CD4-positive, CD25-positive, alpha-beta regulatory T cell (primary cell): ENCODE measurements at places on chromosomes 3 and 15. TPM values are rescaled to one million over a fixed set of nuclear protein-coding genes. Genes with fewer than 3 reads are reported as not detected.

The RASL12 gene
- total RNA-seq = not detected

DNA sequence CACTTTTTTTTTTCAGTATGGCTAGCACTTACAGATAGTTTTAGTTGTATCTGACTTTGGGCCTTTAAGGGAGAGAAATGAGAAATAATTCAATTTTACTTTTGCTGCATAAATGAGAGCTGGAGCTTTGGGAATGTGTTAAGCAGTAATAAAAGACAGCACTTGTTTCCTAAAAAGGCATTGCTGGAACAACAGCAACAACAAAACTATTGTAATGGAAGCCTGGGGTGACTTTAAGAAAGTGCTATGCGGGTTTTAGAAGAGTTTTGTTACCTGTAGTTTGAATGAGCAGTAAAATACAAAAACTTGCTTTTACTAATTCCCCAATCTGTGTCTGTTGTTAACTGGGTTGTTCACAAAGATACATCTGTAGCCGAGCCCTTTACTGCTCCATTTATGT lies 774.0 kb upstream of the ARPP21 start:
- no peaks in the 10 kb centered on the region for H3K27me3 ChIP-seq
- no peak for DNase-seq
- H3K4me3 ChIP-seq = no peak overlapping the region
- H3K4me1 ChIP-seq = no peaks in the 10 kb centered on the region
- H3K36me3 ChIP-seq = no peaks in the 10 kb centered on the region
- H3K27ac ChIP-seq = no peak overlapping the region

The TM4SF4 gene
- total RNA-seq = not detected

GRCh38 chr3:51800750-51801125 lies 21.7 kb upstream of the IQCF6 start:
- no peaks in the 10 kb centered on the region for H3K36me3 ChIP-seq
- H3K27ac ChIP-seq = no peak overlapping the region
- no peaks in the 10 kb centered on the region for H3K4me1 ChIP-seq
- DNase-seq = no peak

DNA sequence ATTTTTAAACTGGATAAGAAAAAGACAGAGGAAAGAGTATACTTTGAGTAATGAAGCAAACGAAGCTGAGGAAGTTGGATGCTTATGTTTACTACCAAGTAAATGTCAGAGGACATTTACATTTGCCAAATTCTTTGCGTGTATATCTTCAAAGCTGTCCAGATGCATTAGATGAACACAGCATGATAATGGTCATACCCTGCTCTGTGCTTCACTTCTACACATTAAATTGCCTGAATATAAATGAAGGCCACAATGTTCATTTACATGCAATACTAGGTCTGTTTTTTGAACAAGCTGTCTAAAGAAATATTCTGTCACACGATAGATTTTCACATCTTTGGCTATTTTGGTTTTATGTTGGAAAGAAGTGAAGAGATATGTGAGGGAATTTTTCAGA lies 405.8 kb upstream of the ADAMTS9 start:
- DNase-seq = no peak
- no peaks in the 10 kb centered on the region for H3K27me3 ChIP-seq
- no peak overlapping the region for H3K4me3 ChIP-seq

The RBP2 gene
- not detected for total RNA-seq

The SCG3 gene
- not detected for total RNA-seq

GRCh38 chr3:98962951-98963350 lies 61.5 kb upstream of the DCBLD2 start:
- no peak overlapping the region for H3K4me3 ChIP-seq
- DNase-seq = no peak
- H3K27me3 ChIP-seq = no peaks in the 10 kb centered on the region
- no peaks in the 10 kb centered on the region for H3K4me1 ChIP-seq
- no peaks in the 10 kb centered on the region for H3K36me3 ChIP-seq
- H3K27ac ChIP-seq = no peak overlapping the region

DNA sequence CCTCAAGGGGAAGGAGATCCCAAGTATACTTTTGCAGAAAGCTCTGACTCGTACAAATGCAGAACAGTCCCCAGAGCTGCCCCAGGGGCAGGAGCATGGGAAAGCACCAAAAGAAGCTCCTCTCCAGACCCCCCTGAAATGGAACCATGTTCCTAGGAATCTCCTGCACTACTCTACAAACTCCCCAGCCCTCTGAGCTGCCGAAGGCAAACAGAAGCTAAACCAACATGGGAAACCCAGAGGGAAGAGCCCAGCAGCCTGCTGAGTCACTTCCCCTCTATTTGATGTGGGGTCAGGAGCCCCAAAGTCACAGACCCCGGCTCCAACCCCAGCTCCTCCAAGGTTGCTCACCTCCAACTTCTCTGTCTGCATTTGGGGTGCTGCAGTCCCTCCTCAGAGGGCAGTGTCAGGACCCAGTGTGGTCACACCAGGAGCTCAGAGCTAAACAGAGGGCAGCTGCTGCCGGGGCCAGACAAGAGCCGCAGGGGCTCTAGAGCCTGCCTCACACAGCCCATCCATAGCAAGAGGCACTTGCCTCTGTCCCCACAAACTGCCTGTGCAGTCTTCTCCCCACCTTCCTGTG lies 3.8 kb upstream of the PLXNA1 start:
- H3K27me3 ChIP-seq = peaks cover 2% of the 10 kb centered on the region
- H3K4me3 ChIP-seq = no peak overlapping the region
- no peak overlapping the region for H3K27ac ChIP-seq
- H3K36me3 ChIP-seq = no peaks in the 10 kb centered on the region
- peaks cover 15% of the 10 kb centered on the region for H3K4me1 ChIP-seq
